Memory B cell (primary cell): ENCODE measurements at places on chromosomes 1 and 21.
A peak's percentile ranks its signal among the peaks of the same experiment; 100 is the strongest.

DNA sequence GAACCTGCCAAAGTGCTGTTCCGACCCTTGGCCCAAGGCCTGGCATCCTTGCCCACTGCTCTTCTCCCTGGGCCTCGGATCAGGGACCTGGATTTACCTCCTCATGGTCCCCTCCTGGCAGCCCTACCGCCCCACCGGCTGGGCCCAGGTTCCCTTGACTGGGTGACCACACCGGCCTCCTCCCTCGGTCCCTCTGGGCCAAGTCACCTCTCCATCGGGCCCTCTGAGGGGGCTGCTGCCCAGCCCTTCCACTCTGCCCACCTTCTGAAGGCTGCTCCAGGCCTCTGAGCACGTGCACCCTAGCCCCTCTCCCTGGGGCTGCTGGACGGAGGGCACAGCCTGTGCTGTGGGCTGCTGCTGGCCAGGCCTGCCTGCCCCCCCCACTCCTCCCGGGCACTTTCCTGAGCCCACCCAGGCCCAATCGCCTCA lies 9.3 kb upstream of the MMEL1 start:
- DNase-seq = no peak

DNA sequence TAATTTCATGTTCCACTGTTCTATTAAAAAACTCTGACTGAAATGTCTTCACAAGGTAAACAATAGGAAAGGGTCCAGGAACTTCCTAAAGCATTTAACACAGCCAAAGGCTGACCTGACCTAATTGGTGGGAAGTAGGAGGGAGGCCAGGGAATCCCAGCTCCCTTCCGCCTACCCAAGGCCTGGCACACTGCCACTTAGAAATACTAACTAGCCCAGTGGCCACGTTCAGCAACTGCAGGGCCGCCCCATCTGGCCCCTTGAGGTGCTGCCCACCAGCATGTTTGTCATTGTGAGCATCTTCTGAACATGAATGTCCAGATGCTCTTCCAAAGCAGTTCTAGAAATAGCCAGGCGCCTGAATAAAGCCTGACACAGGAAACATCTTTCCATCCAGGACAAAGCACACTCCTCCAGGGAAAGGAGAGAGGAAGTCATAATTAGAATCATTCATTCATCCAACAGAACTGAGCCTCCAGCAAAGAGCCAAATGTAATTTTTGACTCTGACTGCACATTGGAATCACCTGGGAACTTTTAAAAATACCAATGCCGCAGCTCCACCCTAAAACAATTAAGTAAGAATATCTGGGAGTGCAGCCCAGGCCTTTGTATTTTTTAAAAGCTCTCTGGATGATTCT lies 44.6 kb upstream of the BCL9 start:
- DNase-seq = no peak

DNA sequence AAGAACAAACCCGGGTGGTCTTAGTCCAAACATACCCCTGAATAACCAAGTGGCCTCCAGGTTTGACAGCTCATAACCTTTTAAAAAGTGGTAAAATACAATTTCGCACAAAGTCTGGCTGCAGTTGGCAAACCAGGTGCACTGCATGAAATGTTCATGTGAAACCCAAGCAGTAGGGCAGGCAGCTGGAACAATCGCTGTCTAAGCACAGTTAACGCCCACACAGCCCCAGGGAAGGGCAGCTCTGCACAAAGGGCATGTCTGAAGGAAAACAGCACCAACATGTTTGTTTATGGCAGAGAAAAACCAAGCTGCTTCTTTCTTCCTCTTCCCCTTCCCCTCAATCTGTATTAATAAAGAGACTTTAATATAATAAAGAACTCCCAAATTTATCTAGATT lies 49.5 kb downstream of the KIAA1614 start:
- DNase-seq = no peak

DNA sequence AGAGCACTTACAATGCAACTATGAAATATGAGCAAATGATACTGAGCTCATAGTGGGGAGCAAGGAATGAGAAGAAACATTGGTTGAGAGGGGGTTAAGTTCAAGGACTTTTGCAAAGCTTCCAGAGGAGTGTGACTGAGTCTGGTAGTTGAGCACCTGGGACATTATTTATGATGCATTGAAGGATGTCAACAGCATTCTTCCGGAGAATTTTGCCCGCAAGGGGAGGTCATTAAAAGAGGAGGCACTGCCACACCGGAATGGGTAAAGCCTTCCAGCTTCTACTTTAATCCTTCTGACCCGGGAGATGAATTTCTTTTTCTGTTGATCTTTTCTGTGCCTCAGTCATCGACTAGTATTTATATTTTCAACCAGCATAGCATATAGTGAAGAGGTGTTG lies 208.4 kb upstream of the CAMK1G start:
- DNase-seq = no peak

GRCh38 chr1:240766831-240767230 lies 154.9 kb upstream of the GREM2 start:
- DNase-seq = no peak

DNA sequence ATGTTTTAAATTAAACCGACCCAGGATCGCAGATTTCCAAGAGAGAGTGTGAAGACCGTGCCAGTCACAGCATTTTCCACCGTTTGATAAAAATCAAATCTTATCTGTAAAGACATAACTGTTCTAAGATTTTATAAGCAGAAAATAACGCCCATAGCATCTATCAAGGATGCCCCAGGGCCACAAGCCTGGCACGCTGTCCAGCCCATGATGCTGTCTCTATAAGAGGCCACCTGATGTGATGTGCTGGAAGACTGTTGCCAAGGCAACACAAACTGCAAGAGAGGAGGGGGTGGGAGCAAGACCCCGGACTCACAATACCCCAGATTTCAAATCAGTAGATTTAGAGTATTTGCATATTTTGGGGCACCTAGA lies 116.5 kb downstream of the DSCAM start:
- DNase-seq = no peak

DNA sequence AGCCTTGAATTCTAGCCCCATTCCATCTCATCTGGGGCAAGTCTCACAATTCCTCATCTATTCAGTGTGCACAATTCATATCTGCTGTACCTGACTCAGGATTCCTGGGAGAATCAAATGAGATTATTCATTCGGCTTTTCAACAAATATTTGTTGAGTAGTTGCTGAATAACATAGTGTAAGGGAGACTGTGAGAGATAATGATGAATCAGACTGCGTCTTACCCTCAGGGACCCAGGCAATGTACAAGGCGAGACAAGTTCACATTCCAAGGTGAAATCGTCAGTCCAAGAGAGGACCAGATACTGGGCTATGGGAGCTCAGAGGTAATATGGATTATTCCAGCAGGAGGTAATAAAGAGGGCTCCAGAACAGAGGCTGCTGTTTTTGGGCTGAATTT lies 67.8 kb upstream of the SMYD2 start:
- DNase-seq = no peak

DNA sequence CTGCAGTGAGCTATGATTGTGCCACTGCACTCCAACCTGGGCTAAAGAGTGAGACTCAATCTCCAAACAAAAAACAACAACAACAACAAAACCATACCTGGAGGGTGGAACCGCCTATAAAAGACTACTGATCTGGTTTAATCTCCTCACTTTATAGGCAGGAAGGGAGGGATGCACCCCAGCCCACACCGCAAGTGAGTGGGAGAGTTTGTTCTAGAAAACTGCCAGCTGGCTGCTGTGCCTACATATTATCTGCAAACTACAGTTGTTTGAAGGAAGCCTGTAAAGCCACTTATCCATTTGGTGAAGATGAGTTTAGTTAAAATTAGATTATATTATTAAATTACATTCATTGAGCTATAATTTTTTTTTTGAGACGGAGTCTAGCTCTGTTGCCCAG lies 9.1 kb upstream of the SRSF10 start:
- DNase-seq = no peak

DNA sequence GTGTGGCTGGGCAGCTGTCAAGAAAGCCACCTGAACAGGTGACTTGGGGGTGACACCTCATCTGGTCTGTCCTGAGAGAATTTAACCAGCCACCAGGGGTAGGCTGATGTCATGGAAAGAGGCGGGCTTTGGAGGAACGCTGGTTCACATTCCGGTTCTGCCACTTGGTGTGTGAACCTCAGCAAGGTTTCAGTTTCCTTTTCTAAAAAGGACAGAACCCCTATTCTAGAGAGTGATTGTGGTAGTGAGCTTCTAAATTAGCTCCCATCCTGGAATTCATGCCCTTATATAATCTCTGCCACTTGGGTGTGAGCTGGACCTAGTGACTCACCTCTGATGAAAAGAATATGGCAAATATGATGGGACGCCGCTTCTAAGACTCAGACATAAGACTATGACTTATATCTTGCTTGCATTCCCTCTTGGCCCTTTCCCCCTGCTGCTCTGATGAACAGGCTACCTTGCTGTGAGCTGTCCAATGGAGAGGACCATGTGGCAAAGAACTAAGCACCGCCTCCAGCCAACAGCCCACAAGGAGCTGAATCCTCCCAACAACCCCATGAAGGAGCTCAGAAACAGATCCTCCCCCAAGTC lies 332.1 kb downstream of the RRAGC start:
- peak; percentile 56 for DNase-seq

GRCh38 chr1:31705080-31705866 lies 1.5 kb upstream of the COL16A1 start:
- DNase-seq = no peak

DNA sequence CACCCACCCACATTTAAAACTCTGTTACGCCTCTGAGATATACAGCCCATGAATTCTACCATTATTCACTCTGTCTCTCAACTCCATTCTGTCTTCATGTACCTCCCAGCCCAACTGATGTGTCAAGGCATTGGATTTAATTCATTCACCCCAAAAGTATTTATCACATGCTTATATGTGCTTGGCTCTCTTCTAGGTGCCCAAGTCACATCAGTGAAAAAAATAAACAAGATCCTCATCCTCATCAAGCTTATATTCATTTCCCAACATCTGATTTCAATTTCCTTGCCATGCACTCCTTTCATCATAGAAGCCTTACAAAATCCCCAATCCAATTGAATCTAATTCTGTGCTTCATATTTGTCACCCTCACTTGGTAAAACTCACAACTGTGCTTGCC lies 967.6 kb downstream of the LTN1 start:
- DNase-seq = no peak

GRCh38 chr1:153945131-153945794 lies 1.3 kb downstream of the DENND4B start:
- DNase-seq = peak; percentile 69

- DNase-seq = no peak
Observed at GRCh38 chr1:110218739-110219138, 8.6 kb downstream of the KCNC4 start.

DNA sequence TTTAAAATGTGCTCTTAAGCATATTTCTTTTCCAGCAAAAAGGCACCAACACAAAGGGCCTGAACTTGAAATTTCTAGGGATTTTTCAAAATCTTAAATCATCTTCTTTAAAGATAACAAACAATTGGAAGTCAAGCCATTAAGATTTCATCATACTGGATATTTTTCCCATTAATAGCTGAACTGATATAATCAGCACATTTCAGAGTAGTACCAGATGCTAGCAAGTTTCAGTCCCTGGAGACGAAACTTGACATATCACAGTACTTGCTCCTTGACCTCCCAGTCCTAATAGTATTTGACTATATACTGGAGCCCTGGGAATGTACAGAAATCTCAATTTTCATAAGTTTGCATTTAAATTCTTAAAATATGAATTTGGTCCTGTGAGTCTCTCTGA lies 10.2 kb upstream of the CDC7 start:
- no peak for DNase-seq

GRCh38 chr1:36771240-36771639 lies 263.1 kb downstream of the GRIK3 start:
- DNase-seq = no peak

- DNase-seq = no peak
Observed at GRCh38 chr21:46347203-46347550, 23.2 kb downstream of the PCNT start.

DNA sequence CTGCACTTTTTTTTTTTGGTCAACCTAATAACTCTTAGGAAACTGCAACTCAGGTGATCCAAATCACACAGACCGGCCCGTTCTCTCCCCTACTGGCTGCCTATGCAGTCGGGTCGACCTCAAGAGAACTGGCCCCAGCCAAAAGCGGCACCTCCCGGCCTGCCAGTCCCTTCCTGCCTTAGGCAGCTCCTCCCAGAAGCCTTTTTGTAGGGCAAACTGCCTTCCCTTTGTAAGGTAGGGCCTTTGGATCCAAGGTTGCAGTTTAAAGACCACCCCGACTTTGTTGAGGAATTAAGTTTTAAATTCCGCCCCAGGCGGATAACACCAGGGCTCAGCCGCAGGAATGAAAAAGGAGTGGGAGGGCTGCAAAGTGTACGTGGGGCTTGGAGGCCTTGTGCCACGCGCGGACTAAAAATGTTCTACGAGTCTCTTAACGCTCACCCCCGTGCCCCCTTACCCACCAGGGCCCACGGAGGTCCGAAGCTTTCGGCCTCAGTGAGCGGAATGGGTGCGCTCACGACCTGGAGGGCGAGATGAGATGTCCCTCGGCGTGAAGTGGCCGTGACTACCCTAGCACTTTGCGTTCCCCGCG lies 642 bp upstream of the ST3GAL3 start:
- DNase-seq = peak; percentile 18

GRCh38 chr1:64163431-64163830 lies 40.0 kb upstream of the UBE2U start:
- DNase-seq = no peak

GRCh38 chr1:107213225-107213624 lies 72.4 kb downstream of the NTNG1 start:
- DNase-seq = no peak

DNA sequence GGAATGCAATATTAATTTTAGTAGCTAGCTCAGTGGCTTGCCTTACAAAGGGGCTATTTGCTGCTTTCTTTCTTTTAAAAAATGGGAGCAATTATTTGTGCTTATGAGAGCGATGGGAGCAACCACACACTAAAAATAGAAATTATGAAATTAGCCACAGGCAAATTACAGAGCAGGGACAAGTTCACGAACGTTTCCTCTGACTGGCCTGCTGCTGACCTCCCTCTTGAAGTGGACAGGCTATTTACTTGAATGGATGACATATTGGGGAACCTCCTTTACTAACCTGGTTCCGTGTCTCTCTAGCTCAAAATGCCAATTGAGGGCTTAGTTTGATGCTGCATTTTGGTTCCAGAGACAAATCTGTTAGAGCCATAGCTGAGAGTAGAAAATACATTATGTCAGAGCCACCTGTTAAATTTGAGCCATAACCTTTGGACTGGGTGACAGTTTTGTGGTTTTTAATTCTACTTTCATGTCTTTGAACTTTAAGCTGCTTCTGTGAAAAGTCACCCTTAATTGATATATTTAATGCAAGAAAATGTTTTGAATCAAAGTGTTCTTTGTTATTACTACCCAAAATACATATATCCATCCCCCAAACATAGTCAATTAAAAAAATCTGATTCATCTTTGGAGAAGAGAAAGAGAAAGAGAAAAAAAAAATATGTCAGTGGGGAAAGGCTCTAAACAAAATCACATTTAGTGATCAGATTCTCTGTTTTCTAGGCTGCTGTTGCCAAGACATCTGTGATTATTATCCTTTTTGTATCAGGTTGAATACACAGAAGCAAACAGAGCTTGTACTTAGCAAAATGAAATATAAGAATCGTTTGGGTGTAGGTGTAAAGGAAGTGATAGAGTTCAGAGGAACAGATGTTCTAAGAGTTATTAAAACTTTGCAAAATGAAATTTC lies 351.9 kb downstream of the ADGRL2 start:
- no peak for DNase-seq
